Thoracic aorta (tissue), 2 donors: ENCODE measurements at places on chromosomes 4 and X. TPM values are rescaled to one million over a fixed set of nuclear protein-coding genes. Genes with fewer than 3 reads are reported as not detected.

ARL13A gene
- total RNA-seq: not detected

DNA sequence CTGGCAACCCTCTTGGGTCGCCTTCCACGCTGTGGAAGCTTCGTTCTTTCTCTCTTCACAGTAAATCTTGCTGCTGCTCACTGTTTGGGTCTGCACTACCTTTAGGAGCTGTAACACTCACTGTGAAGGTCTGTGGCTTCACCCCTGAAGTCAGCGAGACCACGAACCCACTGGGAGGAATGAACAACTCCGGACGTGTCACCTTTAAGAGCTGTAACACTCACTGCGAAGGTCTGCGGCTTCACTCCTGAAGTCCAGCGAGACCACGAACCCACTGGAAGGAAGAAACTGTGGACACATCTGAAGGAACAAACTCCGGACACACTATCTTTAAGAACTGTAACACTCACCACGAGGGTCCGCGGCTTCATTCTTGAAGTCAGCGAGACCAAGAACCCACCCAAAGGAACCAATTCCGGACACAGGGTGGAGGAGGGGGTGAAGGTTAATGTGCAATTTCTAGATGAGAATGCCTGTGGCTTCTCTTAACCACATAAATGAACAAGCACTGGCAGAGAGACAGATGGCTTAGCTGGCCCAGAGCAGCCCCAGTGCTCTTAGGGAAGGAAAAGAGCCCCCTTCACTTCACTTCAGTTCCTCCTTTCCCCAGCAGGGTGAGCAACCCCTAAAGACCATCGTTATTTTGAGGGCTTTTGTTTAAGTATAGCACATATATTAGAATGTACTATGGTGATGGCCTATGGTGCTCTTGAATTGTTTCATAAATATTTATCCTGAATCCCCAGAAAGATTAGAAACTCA is 73.0 kb downstream of the LUZP4 start:
- no peak for DNase-seq

DNA sequence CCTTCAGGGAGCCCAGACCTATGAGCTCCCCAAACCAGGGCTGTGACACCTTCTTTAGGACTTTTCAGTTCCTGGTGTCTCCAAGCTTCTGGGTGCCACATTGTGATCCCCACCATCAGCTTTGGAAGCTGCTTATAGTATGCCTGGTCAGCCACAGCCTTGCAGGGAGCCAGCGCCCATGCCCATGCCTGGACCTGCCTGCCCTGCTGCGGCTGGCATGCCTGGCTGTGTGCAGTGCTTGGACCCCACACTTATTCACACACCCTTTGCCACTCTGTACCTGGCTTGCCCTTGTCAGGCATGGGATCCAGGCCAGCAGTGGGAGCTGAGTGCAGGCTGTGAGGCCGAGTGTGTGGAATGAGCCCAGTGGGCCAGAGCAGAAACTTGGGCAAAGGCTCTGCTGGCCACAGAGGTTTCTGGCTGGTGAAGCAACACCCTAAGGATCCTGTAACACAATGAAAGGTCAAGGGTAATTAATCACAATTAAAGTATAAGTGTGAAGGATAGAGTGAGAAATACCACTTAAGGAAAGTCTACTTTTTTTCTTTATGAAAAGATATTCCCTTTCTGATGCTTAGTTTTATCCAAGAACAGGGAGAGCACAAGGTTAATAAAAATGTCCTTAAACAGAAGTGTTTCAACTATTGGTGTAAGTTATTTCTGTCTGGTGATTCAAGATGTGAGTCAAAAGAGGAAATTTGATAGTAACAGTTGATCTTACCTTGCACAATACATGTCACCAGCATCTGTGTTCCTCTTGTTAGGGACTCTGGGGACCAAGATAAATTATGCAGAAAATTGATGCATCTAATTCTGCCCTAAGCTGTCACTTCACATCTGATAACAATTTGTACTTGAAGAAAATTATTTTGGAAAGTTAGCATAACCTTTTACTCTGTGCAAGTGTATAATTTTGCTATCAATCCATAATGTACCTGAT is 161.8 kb downstream of the FAM47A start:
- DNase-seq: no peak

GRCh38 chr4:37978248-37978924 is 18.2 kb downstream of the PTTG2 start:
- DNase-seq: no peak

DNA sequence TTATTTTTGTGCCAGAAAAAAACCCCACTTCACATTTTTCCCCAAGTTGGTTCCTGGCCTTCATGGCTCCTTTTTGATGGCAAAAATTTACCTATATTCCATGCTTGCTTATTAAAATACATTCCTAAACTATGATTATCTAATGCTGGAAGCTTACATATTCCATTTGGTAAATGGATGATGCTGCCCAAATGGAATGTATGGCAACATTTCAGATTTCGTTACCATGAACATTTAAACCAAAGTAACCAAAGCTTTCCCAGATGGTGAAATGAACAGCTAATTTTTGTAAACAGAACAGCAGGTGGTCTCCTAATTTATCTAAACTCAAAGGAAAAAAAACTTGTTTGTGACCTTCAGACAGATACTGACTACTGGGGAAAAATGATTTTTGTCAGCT is 110.8 kb upstream of the TEX13A start:
- no peak for DNase-seq

DNA sequence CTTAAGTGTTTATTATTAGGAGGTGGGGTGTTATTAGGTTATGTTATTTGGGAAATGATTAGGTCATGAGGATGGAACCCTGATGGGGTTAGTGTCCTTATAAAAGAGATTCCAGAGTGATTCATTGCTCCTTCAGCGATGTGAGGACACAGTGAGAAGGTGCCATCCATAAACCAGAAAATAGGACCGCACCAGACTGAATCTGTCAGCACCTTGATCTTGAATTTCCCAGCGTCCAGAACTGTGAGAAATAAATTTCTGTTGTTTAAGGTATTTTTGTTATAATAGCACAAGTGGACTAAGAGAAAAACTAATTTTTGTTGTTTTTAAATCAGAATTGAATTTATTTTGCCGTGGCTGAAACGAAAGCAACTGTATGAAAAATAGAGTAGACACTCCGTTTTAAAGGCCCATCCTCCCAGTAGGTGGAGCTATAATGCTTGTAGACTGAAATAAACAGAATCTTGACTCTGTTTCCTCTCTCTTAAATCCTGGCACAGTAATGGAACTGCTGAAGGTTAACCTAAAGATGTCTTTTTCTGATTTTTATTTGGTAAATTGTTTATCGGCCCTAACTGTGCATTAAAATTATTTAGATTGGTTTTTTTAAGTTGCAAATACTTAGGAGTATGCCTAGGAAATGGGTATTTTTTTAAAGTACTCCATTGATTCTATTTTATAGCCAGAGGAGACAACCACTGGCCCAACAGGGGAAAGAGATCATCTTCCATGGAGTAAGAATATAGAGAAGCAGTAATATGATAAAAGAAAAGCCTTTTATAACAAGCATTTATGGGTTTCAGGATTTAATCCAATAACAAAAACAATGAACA is 133.2 kb upstream of the ADAMTS3 start:
- no peak for DNase-seq

- no peak for DNase-seq
These were observed 205.9 kb downstream of the TLL1 start for GRCh38 chr4:166078955-166079354.
